ELR (cell line): ENCODE measurements at places on chromosomes 13 and 19.

- DNase-seq, result no peak
Observed at GRCh38 chr19:57441979-57442752, 7.0 kb downstream of the ZNF749 start.

- no peak for DNase-seq
Observed at GRCh38 chr13:80825276-80825675, 484.4 kb upstream of the SPRY2 start.

- DNase-seq, result no peak
Observed at GRCh38 chr13:73039201-73040108, 19.4 kb upstream of the KLF5 start.

- DNase-seq, result peak; percentile 31
Observed at GRCh38 chr13:87942205-87942604, 271.0 kb downstream of the SLITRK5 start.

GRCh38 chr13:30382836-30383525 is 39.3 kb upstream of the UBE2L5 start:
- no peak for DNase-seq

- no peak for DNase-seq
Observed at GRCh38 chr13:69373747-69374425, 733.7 kb upstream of the ATXN8OS start.

DNA sequence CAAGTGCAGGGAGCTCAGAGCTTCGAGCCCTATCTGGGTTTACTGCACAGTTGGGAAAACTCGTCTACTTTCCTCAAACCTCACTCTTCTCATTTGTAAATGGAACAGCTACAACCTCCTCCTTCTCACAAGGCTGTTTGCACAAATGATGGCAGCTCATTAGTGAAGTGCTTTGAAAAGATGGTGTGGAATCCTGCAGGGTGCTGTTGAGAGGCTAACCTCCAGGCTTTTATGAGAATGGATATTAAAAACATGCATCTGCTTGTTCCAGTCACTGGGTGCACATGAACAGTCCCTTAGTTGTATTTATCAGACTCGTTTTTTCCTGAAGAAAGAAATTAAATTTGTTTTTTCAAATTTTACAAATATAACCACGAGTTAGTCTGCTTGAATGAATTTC is 36.6 kb downstream of the PCDH8 start:
- no peak for DNase-seq

GRCh38 chr19:38932425-38933179 is 1.9 kb downstream of the MRPS12 start:
- DNase-seq, result peak; percentile 55

GRCh38 chr19:657611-658010 is 5.4 kb downstream of the RNF126 start:
- no peak for DNase-seq

- DNase-seq, result peak; percentile 52
Observed at GRCh38 chr19:1618157-1619093, 13.2 kb upstream of the UQCR11 start.

DNA sequence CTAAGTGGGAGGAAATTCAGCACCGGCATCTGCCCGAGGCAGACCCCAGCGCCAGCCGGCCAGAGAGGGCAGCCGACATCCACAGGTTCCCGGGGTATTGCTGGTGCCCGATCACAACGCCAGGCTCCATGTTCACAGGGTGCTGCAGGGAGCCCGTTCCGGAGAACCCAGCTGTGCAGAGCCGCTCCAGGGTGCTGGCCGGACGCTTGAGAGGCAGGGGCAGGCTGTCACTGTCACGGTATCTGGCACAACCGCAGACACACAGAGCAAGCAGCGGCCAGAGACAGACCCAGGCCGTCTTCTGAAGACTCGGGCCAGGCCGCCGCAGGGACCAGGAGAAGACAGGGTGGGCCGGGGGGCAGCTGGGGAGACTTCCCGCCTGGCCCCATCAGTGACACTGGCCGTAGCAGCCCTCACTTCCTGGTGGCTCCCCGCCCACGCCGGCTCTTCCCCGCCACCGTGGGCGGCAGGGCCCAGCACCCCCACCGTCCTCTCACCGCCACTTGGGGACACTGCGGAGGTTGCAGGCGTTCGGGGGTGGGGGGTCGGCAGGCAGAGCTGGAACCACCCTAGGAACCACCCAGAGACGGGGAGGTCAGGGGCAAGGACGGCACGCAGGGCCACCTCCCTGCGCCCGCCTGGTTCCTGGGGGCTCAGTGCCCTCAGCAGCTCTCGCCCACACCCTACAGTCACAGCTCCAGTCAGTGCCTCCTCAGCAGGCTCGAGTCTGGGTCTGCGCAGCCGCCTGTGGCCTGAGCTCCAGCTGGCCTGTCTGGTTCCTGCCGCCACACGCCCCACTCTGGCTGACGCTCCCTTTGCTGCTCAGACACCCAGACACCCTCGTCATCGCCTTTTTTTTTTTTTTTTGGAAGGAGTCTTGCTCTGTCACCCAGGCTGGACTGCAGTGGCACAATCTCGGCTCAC is 3.8 kb downstream of the RNF126 start:
- no peak for DNase-seq

- no peak for DNase-seq
Observed at GRCh38 chr13:89238496-89238895, 1567.3 kb downstream of the SLITRK5 start.

- DNase-seq, result no peak
Observed at GRCh38 chr19:49655570-49656455, 9.8 kb downstream of the IRF3 start.

- DNase-seq, result no peak
Observed at GRCh38 chr19:1865172-1866010, 2.0 kb upstream of the KLF16 start.

GRCh38 chr13:105278943-105279381 is 1256.5 kb downstream of the EFNB2 start:
- DNase-seq, result no peak

DNA sequence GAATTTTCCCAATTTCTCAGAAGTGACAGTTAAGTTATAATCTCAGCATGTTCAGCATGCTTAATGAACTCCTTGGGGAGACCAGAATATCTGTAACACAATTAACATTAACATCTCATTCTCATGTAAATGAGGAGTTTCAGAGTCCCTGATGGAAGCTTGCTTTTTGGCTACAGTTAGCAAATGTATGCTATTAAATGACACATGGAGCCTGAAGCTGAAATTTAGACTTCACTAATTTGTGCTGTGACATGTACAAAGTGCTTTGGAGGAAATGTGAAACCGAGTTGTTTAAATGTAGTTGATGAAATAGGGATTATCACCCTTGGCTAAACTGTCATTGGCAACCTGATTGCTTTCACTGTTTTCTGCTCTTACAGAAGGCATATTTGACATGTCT is 2265.1 kb upstream of the PCDH20 start:
- DNase-seq, result no peak

DNA sequence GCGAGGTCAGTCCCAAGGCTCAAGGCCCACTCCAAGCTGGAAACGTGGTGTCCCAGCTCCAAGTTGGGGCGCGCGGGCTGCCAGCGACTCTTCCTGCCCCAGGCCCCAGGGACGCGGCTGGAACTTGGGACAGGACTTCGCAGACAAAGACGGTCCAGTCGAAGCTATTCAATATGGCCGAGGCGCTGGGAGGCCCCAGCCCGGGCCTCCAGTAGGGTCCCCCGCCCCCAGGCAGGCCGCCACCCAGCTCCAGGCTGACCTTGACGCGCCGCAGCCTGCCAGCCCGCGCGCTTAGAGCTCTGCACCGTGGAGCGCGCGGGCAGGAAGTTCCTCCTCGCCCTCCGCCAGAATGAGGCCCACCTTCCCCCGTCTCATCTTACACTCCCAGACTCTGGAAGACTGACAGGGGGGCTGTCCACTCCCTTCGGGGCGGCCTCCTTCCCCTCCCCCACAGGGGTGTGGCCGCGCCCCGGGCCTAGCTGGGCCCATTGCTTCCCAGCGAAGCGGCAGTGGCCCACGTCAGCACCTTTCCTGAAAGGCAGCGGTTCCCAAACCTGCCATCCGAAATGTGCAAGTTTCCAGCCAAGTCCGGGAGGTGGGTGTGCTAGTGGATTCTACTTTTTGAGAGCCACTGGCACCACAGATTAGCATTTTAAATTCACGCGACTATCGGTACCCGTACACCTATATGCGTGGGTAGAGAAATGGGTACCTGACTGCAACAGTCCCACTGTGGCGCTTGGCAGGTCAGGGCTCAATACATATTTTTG is at the start of gene CCDC8:
Gene CCDC8, minus strand, starts transcription at position 303 of the 770 bp plus-strand sequence. CDS start 754 bp downstream, outside the sequence.
- DNase-seq, result peak; percentile 61

- peak; percentile 4 for DNase-seq
Observed at GRCh38 chr13:24271601-24272451, 37.6 kb upstream of the C1QTNF9 start.

- DNase-seq, result no peak
Observed at GRCh38 chr19:50341091-50341564, 12.0 kb upstream of the KCNC3 start.

DNA sequence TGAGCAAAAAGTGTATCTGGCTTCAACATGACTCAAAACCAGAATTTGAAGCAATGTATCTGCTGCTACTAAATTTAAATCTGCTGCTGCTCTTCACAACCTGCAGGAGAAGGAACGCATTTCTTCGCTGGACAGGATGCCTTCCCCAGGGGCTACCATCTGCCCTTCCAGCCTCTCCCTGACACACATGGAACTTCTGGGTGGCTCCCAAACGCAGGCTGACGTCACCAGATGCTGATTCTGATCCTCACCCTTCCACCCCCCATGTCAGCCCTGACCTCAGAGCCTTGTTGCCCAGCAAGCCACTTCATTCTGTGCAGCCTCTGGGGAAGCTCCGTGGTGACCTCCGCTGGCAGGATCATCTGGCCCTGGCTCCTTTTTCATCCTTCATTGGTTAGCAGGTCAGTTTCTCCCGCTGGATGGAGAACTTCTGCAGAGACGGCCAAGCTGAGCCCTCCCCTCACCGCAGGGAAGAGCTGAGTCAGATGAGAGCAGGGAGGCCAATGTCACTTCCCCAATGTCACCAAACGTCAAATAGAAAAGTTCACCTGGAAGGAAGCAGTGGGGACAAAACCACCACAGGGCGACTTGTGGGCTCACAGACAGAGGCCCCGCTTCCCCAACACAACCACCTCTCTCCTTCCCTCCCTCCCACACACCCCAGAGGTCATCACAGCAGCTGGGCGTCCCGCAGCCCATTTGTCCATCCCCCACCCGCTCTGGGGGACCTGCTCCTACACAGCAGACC is 14.0 kb upstream of the RAB20 start:
- DNase-seq, result peak; percentile 48

DNA sequence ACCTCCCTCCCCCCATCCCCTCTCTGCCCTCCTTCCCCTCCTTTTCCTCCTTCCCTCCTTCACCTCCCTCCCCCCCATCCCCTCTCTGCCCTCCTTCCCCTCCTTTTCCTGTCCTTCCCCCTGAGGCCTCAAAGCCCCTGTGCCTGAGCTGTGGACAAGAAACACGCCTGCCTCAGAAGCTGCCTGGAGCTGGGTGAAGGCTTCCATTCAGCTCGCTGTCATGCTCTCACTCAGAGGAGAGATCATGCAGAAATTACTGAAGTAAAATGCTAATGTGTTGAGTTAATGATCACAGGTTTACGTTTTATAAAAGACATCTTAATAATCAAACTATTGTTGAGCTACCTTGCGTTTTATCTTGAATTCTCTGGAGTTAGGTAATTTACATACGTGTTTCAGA is 114.5 kb downstream of the ATP11A start:
- DNase-seq, result no peak

- no peak for DNase-seq
Observed at GRCh38 chr19:39263912-39264305, 4.3 kb upstream of the IFNL2 start.

DNA sequence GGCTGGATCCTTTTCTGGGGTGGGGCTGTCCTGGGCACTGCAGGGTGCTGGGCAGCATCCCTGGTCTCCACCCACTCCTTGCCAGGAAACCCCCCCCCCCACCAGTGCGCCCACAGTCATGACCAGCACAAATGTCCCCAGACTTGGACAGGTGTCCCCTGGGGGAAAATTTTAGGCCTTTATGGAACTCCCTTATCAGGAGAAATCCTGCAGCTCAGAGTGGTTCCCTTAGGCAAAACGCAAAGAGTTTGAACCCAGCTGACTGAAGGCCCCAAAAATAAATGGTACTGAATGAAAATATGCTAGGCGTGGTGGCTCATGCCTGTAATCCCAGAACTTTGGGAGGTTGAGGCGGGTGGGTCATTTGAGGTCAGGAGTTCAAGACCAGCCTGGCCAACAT is 51.8 kb downstream of the GADD45B start:
- DNase-seq, result no peak

DNA sequence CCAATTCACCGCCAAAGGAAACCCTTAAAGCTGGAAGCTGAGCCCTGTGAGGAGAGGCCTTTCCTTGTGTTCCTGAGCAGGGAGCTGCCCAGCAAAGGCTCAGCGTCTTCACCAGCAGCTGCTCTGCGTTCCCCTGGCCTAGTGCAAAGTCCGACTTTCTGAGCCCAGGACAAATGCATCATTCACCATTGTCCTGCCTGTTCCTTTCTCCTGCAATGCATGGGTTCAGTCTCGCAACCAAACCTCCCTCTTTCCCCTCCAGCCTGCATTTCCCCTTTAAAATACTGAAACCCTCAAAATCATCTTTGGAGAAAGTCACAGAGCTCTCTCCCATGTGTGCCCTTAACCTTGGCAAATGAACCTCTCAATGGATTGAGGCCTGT is 12.9 kb upstream of the TMEM255B start:
- no peak for DNase-seq

GRCh38 chr13:76029088-76029487 is 393.0 kb downstream of the LMO7 start:
- DNase-seq, result no peak

DNA sequence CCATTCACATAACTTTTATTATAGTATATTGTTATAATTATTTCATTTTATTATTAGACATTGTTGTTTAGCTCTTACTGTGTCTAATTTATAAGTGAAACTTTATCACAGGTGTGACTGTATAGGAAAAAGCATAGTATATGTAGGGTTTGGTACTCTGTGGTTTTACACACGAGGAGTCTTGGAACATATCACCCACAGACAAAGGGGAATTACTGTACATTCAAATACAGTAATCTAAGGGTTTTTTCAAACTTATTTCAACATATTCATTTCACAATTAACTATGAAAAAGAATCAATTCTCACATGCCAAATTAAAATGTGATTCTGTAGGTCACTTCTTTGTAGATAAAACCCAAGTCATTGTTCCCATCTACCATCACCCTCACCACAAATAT is 46.0 kb downstream of the RBM26 start:
- DNase-seq, result no peak

GRCh38 chr13:39498471-39499114 is 104.4 kb downstream of the LHFPL6 start:
- no peak for DNase-seq
